ENCODE measurements at places on chromosomes 11 and 22.
A peak's percentile ranks its signal among the peaks of the same experiment; 100 is the strongest.

- no peak for DNase-seq
Observed at GRCh38 chr11:112315861-112316739, 55.4 kb upstream of the PLET1 start.

DNA sequence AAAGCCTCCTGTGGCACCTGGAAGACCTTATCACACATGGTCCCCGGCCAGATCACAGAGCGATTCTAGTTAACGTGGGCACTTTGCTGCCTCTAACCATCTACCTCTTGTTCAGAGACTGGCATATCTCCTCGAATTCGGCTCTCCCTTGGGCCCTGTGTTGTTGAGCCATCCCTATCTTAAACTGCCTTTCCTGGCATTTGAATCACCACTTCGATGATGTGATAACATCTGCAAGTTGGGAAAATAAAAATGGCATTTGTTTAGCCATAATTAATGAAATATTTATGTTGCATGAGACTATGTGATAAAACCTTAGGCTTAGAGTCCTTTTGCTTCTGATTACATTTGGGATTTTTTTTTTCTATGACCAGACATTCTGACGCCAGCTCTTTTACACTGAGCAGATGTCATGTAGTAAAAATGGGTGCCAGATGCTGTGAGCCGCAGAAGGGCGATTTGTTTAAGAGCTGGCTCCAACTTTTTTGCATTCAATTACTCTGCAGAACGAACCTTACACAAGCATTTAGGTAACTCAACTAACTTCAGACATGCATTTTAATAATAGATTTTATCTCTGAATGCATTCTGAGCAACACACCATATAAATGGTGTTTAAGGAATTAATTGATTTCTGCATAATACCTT lies 58.5 kb upstream of the PARVA start:
- peak; percentile 93 for DNase-seq

DNA sequence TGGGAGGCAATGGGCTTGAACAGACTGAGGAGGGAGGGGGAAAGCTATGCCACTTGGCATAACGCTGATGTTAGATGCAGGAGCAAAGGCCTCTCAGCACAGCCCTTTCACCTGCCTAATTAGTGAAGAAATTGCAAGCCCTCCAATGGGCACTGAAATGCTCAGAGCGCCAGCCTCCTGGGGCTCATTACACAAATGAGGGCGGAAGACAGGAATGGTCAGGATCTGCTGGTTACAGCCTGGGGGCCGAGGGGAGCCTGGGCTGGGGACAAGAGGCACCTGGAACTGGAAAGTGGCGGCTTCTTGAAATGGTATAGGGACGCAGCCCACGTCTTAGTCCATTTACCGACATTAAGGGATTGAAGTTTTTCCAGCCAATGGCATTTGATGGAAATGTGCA lies 50.2 kb upstream of the PLET1 start:
- no peak for DNase-seq

DNA sequence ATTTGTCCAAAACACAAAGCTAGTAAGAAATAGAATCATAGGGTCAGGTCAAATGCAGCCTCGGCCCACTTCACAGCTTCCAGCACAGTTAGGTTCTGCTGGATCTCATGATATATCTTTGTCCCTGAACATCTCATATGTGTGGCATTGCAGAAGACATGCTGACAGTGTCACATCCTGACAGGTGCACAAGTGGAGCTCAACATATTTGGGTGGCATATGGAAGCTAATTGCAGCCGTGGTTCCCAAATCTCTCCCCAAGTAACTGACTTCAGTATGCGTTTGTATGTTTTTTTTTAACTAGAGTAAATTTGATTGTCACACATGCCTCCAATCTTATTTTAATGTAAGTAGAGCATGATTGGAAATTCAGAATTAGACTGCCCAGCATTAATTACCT lies 33.4 kb downstream of the NAV2 start:
- peak; percentile 29 for DNase-seq

DNA sequence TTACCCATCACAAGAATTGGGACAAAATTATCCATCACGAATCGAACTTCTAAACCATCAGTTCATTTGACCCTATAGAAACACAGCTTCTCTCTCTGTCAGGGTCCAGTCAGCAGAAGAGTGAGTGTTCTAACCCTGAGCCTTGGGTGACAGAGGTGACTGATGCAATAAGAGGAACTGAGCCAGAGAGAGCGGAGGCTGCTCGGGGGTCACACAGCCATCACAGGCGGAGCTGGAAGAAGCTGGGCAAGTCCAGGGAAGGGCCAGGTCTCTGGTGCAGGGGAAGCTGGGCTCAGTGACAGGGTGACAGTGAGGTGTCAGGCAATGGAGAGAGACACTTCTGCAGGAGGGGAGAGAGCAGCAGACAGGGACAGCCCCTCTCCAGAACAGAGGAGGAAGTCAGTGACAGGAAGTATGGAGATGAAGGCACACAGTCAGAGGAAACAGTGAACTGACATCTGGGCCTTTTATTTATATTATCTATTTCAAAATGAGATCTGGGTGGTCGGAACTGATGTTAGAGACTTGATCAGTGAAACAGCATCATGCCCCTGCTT lies 184.0 kb upstream of the TBCEL start:
- no peak for DNase-seq

- no peak for DNase-seq
Observed at GRCh38 chr11:112223754-112224532, 2.3 kb upstream of the PTS start.

GRCh38 chr11:12494699-12495098 lies 117.3 kb downstream of the PARVA start:
- no peak for DNase-seq

- DNase-seq: no peak
Observed at GRCh38 chr11:118353084-118353710, 6.2 kb upstream of the UBE4A start.

DNA sequence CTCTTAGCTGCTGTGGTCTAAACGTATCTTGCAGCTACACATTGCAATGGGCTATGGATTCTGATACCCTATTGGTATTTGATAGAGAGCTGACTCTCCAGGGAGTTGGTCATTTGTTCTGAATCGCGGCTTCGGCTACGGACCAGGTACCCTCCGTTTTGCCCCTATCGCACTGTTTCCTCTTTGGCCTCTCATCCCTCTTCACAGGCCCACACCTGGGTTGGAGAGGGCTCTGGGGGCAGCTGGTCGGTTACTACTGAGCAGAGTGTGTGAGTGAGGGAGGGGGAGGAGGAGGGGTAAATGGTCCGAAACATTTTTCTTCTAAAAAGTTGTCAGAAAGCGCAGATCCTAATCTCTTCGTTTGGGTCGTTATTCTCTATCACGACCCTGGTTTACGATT lies 48.8 kb upstream of the HSD17B12 start:
- no peak for DNase-seq

DNA sequence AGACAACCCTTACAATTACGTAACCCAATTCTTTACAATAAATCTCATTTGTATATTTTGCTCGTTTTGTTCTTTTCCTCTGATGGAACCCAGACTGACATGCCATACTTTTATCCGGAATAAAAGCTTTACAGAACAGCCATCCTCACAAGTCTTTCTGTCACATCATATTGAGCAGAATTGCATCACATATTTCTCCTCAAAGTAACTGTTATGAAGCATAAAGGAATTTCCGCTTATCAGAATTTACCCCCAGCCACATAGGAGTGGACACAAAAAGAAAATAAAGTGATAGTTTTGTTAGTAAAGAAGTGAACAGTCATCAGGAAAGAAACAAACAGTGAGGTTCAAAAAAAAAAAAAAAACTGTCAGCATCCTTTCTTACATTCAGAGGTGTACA lies 539.5 kb upstream of the LUZP2 start:
- DNase-seq: no peak

DNA sequence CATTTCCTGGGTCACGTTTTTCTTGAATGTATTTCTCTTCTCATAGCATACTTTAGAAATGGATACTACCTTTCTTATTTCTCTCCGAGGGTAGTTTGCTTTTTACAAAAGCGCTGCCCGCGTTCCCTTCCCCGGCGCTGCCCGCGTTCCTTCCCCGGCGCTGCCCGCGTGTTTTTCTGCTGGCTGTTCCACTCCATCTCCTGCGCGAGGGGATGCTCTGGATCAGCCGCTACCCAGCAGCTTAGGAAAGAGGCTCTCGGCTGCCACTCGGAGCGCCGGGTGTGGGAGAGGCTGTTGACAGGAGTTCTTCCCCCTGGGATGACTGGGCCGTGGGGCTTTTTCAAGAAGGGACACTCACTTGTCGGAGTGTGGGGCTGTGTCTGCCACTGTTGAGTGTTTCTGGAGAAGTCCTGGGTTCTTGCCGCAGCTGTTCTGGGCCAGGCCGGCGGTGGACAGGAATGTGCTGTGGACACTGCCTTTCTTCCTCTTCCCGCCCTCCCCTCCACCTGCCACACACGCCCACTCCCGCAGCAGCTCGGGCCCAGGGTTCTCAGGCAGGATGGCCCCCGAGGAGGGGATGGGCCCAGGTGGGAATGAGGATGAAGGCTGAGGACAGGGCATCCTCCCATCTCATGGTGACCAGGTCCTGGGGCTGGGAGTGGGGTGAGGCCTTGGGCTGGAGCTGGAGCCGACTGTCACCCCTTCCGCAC lies 30.6 kb downstream of the GLB1L2 start:
- DNase-seq: no peak

DNA sequence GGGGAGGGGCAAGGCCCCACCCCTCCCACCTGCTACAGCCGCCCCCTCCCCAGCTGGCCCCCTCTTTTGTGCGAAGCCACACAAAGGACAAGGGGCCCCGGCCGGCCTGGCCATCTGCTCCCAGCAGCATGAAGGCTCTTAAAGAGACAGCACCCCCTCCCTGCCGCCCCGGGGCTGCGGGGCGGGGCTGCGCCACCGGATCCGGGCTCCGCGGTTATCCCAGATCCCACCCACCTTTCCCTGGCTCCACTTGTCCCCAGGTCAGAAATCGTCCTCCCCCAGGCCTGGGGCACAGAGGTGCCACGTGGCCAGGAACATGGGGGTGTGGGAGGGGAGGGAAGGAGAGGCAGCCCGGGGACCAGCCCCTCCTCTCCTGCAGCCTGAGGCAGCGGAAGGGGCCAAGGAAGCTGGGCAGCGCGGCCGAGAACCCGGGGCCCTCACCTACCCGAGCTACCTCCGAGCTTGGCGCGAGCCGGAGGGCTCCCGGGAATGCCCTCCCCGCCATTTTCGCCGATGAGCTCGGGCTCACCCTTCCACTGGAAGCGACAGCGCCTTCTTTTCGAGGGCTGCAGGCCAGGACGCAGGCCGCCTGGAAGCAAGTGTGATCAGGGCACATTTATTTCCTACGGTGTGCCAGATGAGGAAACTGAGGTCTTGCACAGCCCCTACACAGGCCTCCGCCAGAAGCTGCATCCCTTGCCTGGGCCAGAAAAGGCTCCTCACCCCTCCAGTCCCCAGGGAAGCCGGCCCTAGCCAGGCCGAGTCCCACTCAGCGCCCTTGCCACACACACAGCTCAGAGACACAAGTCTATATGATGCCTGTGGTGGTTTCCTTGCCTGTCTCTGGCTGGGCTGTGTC lies 2.5 kb upstream of the RCOR2 start:
- peak; percentile 87 for DNase-seq

DNA sequence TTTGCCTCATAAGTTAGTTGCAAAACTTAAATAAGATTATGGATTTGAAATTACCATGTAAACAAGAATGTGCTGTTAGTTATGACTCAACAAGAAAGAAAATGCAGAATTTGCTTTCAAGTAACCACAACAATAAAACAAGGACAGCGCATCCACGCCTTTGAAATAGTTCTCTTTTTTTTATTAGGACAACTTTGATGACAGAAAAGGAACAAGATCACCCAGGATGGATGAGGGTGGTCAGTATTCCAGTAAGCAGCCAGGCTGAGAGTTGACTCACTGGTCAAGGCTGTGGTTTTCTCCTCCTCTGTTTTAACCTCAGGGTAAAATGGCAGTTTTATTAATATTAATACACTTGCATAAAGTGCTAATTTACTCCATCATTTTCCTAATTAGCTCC lies 544.4 kb downstream of the OPCML start:
- DNase-seq: no peak

GRCh38 chr22:20520093-20520511 lies 12.7 kb downstream of the MED15 start:
- no peak for DNase-seq

DNA sequence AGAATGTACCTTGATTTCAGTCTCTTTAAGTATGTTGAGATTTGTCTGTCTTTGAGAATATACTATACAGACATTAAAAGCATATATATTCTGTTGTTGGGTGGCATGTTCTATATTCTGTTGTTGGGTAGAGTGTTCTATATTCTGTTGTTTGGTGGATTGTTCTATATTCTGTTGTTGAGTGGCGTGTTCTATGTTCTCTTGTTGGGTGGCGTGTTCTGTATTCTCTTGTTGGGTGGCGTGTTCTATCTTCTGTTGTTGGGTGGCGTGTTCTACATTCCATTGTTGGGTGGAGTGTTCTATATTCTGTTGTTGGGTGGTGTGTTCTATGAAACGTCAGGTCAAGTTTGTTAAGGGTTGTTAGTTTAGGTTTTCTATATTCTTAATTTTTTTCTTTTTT lies 27.1 kb upstream of the CTTN start:
- no peak for DNase-seq

DNA sequence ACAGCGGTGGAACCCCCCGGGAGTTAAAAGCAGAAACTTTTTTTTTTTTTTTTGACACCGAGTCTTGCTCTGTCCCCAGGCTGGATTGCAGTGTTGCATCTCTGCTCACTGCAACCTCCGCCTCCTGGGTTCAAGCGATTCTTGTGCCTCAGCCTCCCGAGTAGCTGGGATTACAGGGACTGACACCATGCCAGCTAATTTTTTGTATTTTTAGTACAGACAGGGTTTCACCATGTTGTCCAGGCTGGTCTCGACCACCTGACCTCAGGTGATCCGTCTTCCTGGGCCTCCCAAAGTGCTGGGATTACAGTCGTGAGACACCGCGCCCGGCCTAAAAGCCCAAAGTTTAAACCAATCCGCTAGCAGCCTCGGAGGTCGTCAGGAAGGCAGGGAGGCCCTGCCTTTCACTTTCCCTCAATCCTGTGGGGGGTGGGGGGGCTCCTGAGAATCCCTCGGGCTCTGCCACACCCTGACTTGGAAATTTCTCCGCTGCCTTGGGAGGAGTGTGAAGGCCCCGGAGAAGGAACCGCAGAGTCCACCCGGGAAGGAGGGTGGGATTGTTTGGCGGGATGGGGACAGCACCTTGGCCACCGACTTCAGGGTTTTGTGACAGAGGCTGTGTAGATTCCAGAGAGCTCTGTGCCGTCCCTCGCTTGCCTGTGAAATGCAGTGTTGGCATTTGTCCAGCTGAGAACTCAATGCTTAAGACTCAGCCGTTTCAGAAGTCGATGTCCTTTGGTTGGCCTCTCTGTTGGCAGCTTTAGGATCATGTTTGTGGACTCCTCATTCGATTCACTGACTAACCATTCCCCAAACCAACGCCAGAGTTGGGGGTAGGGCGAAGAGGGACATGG lies 1.0 kb downstream of the ARHGAP8 start:
- no peak for DNase-seq

- peak; percentile 76 for DNase-seq
Observed at GRCh38 chr11:12185914-12186313, 75.5 kb downstream of the MICAL2 start.

GRCh38 chr11:123393312-123393927 lies 36.6 kb upstream of the GRAMD1B start:
- no peak for DNase-seq

- no peak for DNase-seq
Observed at GRCh38 chr11:86046116-86046515, 22.8 kb downstream of the PICALM start.

DNA sequence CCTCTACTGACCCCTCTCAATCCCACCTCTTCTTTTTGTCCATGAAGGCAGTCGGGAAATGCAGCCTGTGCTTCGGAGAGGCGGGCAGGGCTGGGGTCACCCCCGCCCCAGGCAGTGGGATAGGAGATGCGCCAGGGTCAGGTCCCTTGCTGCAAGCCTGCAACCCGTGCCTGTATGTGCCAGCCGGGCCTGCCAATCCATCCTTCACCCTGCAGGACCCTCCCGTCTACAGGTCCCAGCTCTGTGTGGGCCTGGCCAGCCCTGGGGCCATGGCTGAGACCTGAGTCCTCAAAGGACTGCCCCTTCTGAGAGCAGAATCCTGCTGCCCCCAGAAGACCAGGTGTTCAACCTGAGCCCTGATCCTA lies 10.9 kb downstream of the ASCL2 start:
- no peak for DNase-seq

All from NCI-H524 treated with DMSO at 0.1 percent for 48 hours (cell line).